ENCODE measurements at places on chromosomes 2 and 18.

GRCh38 chr2:169362118-169362893 lies at the start of gene LRP2:
Gene LRP2, minus strand, starts transcription at chr2:169362534. Its CDS starts 135 bp downstream, at chr2:169362399.
- DNase-seq: peak; percentile 55

- no peak for DNase-seq
Observed at GRCh38 chr2:101752716-101753616, 55.5 kb downstream of the MAP4K4 start.

DNA sequence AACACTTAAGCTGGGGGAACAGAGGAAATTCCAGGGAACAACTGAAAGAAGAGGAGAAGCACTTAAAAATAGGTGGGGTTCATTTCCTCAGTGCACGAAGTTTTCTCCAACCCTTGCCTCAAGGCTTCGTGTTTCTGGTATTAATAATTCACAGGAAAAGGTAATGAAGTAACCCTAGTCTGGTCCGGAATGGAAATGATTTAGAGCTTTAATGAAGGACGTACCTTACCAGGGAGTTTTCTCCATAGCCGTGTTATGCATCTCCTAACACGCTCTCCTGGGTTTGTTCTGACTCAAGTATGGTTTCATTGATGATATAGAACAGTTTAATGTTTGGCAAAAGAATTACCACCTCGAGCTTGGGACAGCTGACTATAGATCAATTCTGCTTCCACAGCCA lies 214.2 kb downstream of the MTX2 start:
- no peak for DNase-seq

DNA sequence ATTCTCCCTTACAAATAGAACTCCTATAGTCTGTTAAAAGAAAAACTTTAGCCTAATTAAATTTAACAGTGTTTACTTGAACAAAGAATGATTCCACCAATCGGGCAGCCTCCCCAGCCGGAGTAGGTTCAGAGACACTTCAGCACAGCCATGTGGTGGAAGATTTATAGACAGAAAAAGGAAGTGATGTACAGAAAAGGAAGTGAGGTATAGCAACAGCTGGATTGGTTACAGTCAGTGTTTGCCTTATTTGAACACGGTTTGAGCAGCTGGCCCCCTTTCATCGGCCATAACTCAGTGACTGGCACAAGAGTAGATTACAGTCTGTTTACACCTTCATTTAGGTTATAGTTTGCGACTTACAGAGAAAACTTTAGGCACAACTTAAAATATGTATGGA lies 2.1 kb upstream of the SKA1 start:
- DNase-seq: no peak

DNA sequence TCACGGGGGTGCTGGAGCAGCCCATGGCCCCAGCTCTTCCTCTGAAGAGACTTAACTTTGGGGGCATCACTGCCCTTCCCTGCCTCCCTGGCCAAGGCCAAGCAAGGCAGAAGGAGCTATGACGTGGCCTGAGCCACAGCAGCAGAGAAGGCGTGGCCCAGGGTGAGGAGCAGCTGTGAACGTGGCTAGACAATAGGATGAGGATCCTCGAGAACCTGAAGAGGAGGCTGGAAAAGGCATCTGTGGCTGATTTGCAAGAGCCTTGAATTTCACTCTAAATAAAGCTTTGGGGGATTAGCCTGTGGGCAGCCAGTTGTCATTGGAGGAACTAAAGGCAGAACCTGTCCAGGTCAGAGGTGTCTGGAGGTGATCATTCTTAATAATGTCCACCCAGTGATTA lies 652.9 kb upstream of the ID2 start:
- no peak for DNase-seq

- no peak for DNase-seq
Observed at GRCh38 chr2:124704071-124704925, 679.2 kb downstream of the CNTNAP5 start.

DNA sequence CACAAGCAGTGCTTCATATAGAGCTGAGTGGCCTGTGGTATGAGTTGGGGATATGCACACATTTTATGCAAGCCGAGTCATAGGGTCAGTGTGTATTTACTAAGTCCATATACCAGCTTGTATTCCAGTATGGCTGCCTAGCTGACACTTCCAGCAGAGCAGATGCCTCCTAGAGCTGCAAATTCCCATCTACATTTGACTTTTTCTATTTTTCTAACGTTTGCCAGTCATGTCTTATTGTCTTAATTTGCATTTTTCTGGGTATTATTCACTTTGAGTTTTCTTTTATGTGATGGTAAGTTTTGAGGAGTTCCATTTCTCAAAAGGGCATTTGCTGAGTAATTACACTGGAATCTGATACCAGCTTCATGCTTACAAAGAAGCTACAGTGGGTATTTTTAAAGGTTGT lies 334.5 kb upstream of the CDH2 start:
- DNase-seq: no peak

GRCh38 chr2:36367895-36368353 lies 12.3 kb downstream of the CRIM1 start:
- no peak for DNase-seq

DNA sequence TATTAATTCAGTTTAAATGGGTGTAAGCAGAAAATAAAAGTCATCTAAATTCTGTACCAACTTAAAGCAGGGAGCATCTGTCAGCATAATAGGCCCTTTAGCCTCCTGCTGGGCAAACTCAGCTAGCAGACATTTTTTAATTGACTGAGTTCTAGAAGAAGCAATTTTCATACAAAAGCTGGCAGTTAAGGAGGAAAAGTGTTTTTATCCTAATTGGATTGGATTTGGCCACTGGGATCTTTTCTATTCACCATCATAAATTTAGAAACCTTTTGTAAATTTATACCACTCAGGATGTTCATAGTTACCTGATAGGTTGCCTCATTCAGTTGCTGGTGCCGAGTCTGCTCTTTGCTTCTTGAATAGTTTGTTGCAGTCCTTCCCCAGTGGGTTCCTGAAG lies 262.7 kb upstream of the FSIP2 start:
- no peak for DNase-seq

- no peak for DNase-seq
Observed at GRCh38 chr2:70509565-70509964, 44.1 kb downstream of the TGFA start.

- no peak for DNase-seq
Observed at GRCh38 chr18:8307960-8308359, 301.3 kb upstream of the RAB12 start.

DNA sequence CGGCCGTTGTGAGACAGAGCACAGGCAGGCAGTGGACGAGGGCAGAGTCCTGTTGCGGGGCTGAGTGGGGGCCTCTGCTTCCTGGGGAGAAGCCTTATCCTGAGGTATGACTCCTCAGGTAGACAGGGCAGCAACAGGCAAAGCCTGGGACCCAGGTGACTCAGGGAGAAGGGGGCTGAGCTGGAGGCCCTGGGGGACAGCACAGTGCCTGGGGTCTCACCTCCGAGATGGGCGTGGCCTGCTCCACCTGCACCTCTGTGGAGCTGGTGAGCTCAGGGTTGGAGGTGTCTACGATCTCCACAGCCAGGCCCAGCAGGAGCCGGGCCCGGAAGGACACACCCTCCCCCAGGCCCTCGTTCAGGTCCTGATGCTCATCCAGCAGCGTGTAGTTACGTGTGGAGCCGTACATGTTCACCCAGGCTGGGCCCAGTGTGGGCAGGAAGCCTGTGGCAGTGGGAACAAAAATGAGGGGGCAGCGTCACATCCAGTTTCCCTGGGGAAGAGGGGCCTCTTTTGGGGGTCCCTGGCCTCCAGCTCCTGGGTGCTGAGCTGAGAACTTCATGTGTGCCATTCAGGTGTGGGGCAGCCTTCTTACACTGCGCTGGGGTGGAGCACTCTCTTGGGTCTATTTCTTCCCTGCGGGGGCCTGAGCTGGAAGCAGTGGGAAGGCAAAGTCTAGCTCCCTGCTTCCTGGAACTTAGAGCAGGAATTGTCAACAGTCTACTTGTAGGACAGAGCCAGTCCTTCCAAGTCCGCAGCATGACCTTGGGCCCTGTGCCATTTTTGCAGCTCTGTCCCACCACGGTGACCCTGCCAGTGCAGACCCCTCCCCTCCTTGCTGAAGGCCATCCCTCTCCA lies 2.9 kb upstream of the OTOF start:
- DNase-seq: no peak

GRCh38 chr2:230942371-230942770 lies 17.3 kb upstream of the GPR55 start:
- DNase-seq: no peak

GRCh38 chr18:12347895-12348294 lies 29.1 kb downstream of the AFG3L2 start:
- DNase-seq: no peak

GRCh38 chr18:48902856-48903601 lies 47.7 kb downstream of the SMAD7 start:
- DNase-seq: no peak

GRCh38 chr18:56851774-56852173 lies 200.6 kb downstream of the WDR7 start:
- no peak for DNase-seq

GRCh38 chr18:38611036-38611964 lies 1045.7 kb upstream of the CELF4 start:
- no peak for DNase-seq

GRCh38 chr2:41764919-41765318 lies 282.9 kb upstream of the PKDCC start:
- no peak for DNase-seq

DNA sequence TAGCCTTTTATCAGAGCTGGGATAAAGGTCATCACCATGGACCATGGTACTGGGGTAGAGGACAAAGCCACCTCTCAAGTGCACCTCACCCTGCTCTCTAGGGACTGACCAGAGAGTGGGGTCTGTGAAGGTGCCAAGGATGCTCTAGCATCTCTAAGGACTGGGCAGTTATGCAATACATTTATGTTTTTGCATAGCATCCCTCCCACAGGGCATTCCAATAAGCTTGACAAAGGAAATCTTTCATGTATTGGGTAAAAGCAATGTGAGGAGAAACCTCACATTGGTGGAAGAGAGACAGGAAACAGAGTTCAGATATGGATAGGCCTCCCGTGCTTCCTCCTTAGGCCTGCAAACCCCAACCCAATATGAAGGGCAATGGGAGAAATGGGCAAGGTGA lies 31.6 kb downstream of the STK39 start:
- no peak for DNase-seq

DNA sequence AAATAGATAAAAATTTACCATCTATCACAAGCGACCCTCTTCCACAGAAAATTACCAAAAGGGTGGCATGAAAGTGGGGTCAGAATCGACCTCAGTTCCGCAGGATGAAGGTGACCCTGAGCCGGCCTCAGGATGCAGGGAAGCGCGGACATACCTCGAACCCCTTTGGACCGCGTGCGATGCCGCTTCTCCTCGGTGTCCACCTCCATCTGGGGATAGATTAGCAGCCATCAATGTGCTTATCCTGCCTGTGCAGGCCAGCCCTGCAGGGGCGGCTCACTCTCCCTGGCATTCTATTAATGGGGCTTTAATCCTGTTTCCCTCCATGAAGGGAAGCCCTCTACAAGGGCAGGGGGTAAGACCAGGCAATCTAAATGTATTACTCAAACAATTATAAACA lies 235.3 kb upstream of the PXDN start:
- no peak for DNase-seq

DNA sequence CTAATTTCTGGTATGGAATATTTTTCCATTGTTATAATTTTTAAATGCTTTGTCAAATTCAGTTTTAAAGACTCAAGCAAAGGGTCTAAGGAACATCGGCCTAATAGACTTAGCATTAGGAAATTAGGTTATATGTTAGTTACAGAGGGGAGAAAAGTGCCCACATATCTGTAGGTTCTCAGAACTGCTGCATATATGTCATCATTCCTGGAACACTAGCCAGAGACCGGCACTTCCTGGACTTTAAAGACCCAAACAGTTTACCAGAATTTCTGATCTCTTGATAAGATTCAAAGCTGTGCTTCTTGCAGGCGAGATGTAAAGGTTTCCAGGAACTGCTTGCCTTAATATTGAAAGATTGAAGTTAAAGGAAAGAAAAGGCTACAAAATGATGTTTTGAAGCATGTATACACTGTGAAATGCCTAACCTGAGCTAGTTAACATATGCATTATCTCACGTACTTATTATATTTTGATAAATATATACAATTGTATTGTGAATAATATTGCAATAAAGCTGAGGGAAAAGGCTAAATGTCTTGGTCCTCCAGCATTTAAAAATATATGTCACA lies 993.6 kb downstream of the LRP1B start:
- DNase-seq: no peak

Measured in mesothelial cell of epicardium (in vitro differentiated cells).